Karpas-422 (cell line): ENCODE measurements at places on chromosomes 5 and 9.

DNA sequence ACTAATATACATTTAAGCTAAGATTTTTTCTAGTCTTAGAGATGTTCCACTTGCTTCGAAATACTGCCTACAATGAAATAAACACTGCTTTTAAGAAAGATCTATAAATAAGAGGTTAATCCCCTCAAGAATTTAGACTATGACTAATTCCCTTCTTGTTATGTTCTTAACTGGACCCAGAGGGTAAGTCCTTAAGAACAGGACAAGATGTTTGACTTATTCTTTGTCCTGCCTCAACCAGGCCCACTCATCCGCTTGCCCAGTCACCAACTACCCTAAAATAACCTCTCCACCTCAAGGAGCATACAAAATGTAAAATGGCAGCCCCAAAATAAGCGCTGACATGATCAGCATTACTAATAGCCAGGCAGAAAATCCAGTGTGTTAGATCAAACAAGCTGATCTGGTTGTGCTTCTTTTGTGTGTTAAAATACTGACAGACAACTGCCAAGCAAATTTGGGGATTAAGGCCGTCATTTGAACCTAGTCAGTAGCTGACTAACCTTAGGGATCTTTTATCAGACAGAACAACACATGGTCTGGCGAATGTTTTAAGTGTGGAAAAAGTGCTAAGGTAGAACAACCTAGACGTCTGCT lies 93.7 kb upstream of the SMC5 start:
- DNase-seq, result no peak

- DNase-seq, result no peak
Measured at GRCh38 chr5:90853750-90854149, 295.2 kb downstream of the ADGRV1 start.

DNA sequence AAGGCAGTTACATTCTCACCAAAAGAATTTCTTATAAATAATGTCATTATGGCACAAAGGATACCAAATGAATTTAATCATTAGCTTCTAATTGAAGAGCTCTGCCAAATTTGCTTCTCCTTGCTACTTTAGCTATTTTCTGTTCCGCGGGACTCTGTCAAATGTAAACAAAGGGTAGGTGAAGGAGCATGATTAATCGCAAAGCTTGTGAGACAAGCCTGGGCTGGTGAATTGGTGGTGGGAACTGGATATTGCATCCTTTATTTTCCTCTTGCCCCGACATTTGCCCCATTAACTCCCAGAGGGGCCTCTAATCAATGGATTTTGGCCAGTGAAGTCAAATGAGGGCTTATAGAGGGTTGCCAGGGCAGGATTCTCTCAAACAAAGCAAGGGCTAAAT lies 234.2 kb upstream of the RFX3 start:
- no peak for DNase-seq

DNA sequence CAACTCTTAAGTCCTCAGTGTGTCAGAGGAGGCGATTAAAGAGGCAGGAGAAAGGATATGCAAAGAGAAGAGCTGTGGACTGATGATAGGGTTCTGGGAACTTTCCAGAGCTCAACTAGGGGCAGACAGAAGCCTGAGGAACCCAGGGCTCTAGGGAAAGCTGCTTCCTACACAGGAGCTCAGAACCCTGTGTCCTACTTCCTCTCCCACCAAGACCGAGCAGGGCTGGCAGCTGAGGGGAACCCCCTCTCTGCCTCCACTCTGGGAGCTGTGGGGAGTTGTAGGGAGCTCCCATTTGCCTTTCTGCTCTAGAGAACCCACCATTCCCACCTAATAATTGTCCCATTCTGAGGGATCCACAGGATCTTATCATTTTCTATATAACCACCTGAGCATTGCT lies 674.3 kb downstream of the ACTL7B start:
- no peak for DNase-seq

GRCh38 chr5:19615661-19616060 lies 372.3 kb downstream of the CDH18 start:
- no peak for DNase-seq
